ENCODE measurements at places on chromosomes 3 and 15. TPM values are rescaled to one million over a fixed set of nuclear protein-coding genes. Genes with fewer than 3 reads are reported as not detected.

Gene KAT2B
- 4.6 TPM for polyA plus RNA-seq

DNA sequence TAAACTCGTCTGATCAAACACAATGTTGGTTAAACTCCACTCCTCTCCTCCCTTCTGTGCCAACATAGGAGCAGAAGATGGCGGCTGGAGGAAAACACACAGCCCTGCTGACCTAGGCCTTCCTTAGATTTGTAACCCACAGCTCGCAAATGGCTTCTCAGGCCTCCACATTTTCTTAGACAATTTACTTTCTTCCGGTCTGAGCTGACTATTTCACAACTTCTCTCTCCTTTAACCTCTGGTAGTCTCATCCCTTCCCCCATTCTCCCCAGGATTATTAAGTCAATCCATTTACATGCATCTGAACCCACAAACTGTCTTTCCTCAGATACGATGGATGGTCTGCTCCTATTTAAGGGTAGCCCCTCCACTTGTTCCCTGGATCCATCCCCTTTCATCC, 25.7 kb upstream of the ULK4 start:
- no peak for DNase-seq

GRCh38 chr3:138023754-138024153, 13.8 kb downstream of the CLDN18 start:
- DNase-seq = no peak

GRCh38 chr3:127374086-127375010, 86.5 kb upstream of the PRR20G start:
- no peak for DNase-seq

DNA sequence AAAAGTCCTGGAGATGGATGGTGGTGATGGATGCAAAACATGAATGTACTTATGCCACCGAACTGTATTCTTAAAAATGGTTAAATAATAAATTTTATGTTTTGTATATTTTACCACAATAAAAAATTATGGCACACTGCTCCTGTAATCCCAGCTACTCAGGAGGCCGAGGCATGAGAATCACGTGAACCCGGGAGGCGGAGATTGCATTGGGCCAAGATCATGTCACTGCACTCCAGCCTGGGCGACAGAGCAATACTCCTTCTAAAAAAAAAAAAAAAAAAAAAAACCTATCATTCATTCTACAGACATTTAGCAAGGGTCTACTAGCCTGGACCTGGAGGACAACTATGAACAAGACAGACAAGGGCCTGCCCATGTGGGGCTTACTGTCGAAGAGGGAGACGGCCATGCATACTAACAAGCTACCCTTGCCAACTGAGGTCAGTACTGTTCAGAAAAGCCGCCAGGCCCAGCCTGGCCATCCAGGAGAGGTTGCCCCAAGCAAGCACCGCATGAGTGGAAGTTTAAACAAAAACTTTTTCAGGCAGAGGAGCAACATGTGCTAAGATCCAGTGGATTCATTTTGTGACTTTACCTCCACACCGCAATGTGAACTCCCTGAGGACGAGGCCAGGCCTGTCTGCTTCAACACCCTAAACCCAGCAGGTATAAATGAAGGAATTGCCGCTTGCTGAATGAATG, 2.8 kb upstream of the NEK4 start:
- DNase-seq = no peak

GRCh38 chr15:56160966-56161365, 82.7 kb downstream of the RFX7 start:
- DNase-seq = no peak

DNA sequence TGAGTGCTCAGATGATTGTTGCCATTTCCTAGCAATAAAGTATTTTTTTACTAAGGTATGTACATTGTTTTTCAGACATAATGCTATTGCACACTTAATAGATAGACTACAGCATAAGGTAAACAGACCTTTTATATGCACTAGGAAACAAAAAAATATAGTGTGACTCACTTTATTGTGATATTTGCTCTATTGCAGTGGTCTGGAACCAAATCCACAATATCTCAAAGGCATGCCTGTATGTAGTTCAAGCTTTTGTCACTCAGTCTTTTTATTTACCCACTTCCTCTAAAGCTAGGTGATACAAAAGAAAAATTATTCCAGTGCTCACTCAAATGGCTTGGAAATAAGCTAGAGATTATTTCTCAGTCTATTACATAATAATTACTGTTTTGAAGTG, 209.9 kb upstream of the VEPH1 start:
- DNase-seq = no peak

Gene CCRL2
- polyA plus RNA-seq = 0.09 TPM

DNA sequence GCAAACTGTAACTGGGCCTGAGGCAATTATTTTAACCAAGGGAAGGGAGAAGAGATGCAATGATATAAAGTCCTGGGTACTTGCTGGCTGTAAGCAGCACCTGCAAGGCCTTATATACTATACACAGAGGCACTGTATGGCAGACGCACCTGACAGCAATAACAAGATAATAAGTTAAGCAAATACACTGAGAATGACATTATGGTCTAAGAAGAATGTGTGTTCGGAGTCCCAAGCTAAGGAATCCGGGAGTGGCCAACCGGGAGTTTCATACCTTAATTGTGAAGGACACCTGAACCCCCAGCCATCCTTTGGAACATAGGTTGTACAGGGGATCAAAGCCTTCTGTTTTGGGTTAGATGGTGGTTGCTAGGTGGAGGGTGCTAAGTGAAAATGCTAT, 13.7 kb downstream of the FAM240A start:
- no peak for DNase-seq

GRCh38 chr15:93042691-93043378, 46.2 kb downstream of the RGMA start:
- DNase-seq = no peak

GRCh38 chr3:143429628-143430514, 310.3 kb downstream of the CHST2 start:
- no peak for DNase-seq

GRCh38 chr3:122123850-122124249, 59.6 kb upstream of the CASR start:
- DNase-seq = no peak

DNA sequence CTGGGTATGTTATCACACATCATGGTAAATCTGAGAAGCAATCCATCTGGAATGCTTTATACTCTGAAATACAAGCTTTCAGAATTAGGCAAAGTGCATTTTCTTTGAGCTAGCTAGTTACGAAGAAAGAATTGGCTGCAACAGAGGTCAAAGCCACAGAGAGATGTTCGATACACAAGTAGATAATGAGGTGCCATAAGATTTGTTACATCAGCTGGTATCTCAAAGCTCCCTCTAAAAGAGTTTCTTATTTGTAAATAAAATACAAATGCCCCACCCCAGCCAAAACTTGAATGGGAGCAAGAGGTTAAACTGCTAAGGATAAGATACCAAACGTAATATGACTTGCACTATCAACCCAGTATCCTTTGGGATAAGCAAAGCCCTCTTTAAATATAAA, 84.0 kb upstream of the SLCO3A1 start:
- no peak for DNase-seq

DNA sequence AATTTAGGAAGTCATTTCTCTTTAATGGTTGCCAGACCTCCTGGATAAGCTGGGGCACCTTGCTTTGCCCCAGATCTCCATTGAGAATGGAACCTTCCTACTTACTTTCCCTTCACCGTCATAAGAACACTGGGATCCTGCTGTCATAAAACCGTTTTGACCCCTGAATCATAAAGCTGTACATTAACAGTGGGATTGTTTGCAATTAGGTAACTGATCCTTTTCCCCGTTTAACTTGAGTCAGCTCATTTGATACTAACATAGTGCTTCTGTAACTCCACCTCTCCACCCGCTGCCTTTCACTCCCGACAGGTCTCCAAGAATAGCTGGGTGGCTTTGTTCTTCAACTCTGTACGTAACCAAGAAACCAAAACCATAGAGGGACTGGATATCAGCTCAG, 308.2 kb upstream of the WNT5A start:
- no peak for DNase-seq

DNA sequence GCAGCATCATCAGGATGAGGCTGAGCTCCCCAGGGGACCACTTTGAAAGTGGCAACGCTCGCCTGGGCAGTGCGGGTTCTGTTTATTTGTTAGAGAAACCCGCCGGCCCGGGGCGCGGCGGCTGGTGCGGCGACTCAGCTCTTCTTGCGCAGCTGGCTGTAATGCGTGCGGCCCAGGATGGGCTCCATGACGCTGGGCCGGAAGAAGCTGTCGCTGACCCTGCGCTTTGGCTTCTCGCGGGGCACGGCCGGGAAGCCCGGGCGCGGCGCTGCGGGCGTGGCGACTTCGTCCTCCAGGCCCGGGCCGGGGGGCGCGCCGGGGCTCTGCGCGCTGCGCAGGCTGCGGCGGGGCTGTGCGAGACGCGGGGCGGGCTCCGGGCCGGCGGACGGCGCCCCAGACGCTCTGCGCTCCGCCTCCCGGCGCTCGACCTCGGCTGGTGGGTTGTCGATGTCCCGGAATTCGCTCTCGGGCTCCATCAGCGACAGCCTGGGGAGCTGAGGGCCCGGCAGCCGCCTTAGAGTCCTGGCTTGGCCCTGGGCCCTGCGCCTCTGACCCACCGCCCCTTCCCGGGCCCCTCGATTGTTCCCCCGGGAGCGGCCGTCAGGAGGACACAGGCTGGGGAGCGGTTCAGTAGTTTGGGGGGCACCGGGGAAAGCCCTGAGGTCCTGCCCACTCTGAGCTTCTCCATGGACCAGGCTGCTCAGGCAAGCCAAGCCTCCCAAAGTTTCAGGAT, 10.3 kb upstream of the KIF7 start:
- no peak for DNase-seq

DNA sequence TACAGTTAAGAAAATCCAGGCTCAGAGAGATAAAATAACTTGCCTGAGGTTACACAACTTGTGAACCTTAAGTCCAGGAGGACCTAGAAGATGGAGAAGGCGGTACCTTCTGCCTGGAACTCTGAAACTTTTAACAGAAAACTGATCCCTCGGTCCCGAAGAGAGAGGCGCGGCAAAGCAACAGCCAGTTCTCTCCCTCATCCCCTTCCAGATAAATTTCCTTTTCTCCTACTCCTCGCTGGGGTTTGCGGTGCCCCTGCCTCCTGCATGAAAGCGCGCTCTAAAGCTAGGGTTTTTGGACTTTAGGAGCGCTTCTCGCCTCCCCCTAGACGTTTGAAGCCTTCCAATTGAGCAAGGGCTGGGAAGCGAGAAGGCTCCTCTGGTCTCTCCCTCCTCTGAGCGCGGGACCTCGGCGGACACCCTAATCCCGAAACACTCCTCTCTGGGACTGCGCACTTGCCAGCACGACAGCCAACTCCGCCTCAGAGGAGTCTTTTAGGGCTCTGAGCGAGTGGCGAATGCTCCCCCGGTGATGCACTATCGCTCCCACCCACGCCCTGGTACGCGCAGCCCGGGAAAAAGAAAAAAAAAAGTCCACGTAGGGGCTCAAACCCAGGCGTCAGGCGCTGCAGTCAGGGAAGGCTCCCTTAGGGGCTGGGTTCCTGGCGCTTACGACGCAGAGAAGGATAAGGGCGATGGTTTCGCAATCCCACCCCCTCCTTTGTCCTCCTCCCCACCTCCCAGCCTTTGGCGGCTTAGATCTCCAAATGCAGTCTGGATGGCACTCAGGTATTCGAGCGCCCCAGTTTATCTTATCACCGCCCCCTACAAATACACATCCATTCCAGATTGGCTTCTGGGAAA, 7.9 kb upstream of the EOMES start:
- DNase-seq = no peak

DNA sequence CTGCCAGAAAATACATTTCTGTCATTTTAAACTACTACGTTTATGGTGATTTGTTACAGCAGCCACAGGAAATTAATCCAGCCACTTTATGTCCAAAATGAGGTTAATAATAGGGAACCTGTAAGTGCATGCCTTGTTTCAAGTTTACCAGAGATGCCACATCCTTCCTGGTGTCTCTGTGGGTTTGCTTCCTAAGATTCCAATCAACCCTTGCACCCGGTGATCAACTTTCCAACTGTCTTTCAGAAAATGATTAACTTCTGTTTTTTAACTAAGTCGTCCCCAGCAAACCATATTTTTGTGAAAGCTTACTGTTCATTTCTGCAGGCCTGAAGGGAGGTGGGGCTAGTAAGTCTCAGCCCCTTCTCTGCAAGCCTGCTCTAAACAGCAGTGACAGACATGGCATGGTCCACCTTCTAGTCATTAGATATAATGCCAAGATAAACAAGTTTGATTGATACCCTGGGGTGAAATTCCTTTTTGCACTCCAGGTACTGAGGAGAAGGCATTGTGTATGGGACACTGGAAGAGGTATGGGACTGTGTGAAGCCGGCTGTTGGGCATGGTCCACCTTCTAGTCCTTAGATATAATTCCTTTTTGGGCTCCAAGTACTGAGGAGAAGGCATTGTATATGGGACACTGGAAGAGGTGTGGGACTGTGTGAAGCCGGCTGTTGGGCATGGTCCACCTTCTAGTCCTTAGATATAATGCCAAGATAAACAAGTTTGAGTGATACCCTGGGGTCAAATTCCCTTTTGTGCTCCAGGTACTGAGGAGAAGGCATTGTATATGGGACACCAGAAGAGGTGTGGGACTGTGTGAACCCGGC, 11.1 kb upstream of the TMC3 start:
- no peak for DNase-seq

DNA sequence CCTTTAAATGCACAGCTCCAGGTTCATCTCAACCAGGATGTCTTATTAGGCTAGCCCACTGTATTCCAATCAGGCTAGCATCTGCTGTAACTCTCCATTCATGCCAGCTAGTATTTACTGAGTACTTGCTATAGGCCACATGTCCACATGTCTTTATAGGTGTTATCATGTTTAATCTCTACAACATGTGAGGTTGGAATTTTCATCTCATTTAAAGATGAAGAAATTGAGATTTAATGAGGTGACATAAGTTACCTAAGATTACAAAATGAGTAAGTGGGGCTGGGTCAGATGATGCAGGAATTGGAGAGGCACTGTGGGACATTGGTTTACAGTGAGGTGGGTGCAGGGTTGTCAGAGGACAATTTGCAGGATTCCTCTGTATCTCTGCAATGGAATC, 2.9 kb downstream of the IFT122 start:
- DNase-seq = no peak

Measured in keratinocyte (primary cell).